Uterine smooth muscle cell (primary cell): ENCODE measurements at places on chromosomes 3 and 15. TPM values are rescaled to one million over a fixed set of nuclear protein-coding genes. Genes with fewer than 3 reads are reported as not detected.

Gene APBA2
- total RNA-seq: 2.9 and 10.7 TPM in 2 replicates

Gene TMEM202
- total RNA-seq: not detected in 2 replicates

Gene ALDH1A2
- 10.9 and 14.5 TPM in 2 replicates for total RNA-seq

Gene CASR
- total RNA-seq: not detected in 2 replicates

Gene PRRT3
- 1.3 and 2.1 TPM in 2 replicates for total RNA-seq

Gene ZWILCH
- 15.2 and 39.3 TPM in 2 replicates for total RNA-seq

Gene STRC
- total RNA-seq: 0.12 TPM in 1 of 2 replicates, not detected in the other

Gene PFKFB4
- total RNA-seq: 9.2 and 14.4 TPM in 2 replicates

Gene FBXO40
- total RNA-seq: under 0.01 TPM in 1 of 2 replicates, not detected in the other

Gene TBC1D23
- total RNA-seq: 139 and 163 TPM in 2 replicates
